ENCODE measurements at places on chromosomes 5 and 9.

DNA sequence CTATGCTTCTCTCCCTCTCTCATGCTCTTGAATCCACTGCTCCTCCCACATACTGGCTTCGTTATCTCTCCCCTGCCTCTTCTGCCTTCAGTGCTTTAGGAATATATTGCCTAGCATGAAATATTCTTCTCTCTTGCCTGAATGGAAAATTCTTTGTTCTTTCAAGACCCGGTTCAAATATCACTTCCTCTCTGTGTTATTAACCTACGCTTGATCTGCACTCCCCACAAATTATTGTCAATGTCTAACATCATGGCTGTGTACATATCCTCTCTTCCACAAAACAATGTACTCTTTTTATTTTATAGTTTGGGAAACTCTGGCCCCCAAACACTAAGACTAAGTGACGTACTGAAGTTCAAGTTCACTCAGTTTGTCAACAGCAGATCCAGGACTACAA lies 211.0 kb downstream of the SEC61B start:
- DNase-seq, result no peak

- DNase-seq, result no peak
Observed at GRCh38 chr5:32394981-32395380, 49.6 kb downstream of the ZFR start.

- DNase-seq, result no peak
Observed at GRCh38 chr9:13281356-13282016, 2.0 kb upstream of the MPDZ start.

DNA sequence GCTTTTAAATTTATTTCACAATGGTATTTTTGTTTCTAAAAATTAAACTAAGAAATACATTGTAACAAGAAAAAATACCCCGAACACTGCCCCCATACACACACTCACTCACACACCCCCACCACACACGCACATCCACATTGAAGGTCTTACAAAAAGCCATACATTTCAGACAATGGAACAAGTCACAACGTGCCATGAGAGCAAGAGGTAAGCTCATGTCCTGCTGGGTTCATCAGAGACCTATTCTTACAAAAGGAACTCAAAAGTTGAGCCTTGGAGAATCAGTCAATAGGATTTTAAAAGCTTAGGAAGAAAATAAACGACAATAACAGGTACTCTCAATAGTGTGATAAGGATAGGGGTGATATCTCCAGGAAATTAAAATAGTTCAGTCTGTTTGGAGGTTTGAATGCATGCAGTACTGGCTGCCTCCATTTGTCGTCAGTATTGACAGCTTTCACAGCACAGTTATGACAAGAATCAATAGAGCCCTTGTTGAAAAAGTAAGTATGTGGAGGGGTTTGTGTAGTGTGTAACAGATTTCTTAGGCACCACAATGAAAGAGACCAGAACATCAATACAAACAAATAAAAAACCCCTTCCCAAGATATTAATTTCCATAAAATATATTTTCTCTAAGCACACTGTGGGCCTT lies 1826.2 kb upstream of the CDH6 start:
- peak; percentile 23 for DNase-seq

DNA sequence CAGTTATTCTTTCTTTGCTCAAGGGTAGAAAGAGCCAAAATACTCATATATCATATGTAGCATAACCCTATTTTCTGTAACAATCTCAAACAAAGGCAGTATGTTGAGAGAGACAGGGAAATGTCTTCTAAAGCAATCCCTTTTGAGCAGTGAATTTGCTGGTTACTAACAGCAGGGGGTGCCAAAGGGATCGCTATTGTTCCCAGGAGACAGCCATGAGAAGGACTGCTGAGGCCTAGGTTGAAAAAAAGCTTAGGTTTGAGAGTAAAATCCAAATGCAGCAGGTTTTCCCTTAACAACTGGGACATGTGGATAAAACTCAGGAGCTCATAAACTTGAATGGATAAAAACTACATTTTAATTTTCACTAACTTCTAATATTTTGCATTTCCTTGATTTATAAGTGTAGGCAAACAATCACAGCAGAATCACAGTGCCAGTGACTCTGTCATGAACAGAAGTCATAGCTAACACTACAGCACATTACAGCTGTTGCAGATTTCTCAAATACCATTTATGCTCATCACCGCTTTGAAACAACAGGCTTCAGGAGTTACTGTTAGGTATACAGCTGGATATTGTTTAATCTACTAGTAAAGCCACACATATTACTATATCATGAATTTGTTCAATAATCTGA lies 148.4 kb downstream of the MAPKAP1 start:
- DNase-seq, result peak; percentile 74

DNA sequence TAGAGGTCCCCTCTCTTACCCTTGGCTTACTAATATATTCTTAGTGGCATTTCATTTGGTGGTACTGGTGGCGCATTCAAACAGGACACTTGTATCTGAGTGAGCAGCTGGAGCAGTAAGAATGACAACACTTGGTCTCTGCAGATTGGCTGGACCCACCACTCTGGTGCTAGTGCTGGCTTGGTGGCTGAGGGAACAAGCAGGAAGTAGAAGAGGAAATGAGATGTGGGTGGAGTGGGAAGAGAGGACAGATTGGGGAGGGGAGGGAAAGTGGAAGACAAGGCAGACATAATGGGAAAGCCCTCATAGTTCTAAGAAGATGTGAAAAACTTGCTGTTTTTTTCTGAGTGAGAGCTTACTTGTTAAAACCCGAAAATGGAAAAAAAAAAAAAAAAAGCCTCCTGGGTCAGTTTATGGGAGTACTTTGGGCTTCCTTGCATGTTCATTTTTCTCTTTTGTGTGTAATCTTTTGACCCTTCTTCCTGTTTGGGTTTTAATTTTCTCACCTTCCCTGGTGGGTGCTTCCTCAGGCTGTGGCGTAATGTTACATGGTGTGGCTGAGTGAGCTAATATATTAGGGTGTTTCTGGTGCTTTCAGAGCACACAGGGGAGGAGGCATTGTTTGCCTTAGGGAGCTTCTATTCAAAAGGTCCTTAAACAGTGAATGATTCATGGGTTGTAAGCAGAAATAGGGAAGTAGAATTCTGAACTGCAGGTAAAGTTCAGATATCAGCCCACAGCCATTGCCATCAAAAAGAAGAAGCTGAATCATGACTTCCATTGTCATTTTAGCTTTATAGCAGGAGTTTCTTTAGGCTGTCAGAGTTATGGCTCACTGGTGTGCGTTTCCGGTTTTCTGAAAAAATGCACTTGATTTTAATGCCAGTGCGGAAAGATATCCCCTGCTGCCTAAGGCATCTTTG lies 52.3 kb downstream of the TLE4 start:
- DNase-seq, result no peak

DNA sequence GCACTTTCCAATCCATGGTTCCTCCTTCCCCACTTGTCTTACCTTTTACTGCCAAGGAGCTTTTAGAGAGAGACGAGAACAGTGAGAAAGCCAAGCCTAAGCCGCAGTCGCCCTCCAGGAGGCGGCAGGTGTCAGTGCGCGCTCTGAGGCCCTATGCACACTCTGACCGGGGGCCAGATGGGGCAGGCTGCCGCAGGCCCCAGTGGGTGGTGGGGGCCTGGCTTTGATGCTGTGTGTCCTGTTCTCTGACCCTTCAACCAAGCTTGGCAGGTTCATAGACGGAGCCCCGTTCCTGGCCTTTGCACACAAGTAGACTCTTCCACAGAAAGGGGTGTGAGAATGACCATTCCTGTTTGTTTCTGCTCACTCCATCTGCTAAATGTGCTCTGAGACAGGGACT lies 77.3 kb downstream of the WNK2 start:
- DNase-seq, result no peak

DNA sequence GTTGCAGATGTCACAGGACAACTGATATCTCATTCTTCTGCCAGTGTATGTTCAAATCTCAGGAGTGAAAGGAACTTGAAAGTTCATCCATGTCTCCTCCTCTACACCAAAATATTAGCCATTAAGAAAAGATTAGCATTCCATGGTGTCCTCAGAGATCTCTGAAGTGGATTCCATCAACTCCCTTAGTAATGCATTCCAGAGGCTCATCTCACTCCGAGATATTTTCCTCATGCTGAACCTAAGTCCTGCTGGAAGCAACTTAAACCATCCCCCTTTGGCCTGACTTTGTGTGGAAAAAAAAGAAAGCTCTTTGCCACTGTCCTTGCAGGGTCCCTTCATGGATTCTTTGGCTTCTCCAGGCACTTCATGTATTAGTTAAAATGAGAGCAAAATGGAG lies 155.7 kb upstream of the ZNF462 start:
- DNase-seq, result no peak

- DNase-seq, result no peak
Observed at GRCh38 chr5:179126506-179126991, 66.4 kb downstream of the ZNF354C start.

- DNase-seq, result no peak
Observed at GRCh38 chr9:130112538-130113151, 58.9 kb downstream of the GPR107 start.

DNA sequence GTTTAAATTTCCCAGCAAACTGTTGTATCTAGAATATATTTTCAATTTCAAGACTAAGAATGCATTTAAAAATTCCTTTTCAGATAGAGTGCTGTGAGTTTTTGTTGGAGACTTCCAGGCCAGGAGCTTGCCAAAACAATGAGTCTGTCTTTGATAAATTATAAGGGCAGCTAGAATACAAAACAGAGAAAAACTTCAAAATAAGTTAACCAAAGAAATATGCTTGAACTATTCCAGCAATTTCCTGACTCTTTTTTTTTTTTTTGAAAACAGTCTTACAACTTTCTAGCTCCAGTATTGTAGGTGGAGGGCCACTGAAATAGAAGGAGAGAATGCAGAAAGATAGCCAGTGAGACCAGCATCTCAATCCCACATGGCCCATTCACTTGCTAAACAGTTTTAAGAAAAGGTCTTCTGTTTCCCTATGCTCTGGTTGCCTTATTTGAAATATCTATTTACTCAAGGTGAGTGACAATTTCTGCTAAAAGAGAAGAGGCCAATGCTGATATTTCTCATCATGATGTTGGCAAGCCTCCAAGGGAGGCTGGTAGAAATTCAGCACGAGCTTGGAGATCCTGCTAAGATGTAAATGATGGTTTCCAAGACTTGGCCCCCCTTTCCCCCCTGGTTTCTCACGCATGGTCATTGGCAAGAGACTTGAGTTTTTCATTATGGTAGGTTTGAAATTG lies 103.2 kb downstream of the USP20 start:
- no peak for DNase-seq

- DNase-seq, result peak; percentile 71
Observed at GRCh38 chr9:135087489-135087792, at the start of gene OLFM1. Gene OLFM1 (plus strand): TSS chr9:135087668. CDS start chr9:135087990, 322 bp downstream.

DNA sequence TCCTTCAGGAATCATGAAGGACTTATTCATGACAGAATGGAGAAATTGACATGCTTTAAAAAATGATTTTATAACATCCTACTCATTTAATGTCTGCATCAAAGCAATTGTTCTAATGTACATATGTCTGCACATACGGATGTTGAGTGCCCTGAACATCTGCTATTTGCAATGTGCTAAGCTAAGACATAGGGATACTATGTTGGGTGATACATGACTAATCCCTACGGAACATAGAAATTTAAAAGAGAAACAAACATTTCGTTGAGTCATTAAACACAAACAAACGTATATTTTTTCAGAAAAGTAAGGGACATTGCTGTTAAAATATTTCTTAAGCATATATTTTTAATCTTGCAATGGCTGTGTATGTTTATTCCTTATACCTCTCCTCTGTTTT lies 686.5 kb upstream of the ADAMTS16 start:
- no peak for DNase-seq

- no peak for DNase-seq
Observed at GRCh38 chr9:16718952-16719351, 151.5 kb downstream of the BNC2 start.

- no peak for DNase-seq
Observed at GRCh38 chr5:73693573-73694061, 67.6 kb downstream of the ARHGEF28 start.

DNA sequence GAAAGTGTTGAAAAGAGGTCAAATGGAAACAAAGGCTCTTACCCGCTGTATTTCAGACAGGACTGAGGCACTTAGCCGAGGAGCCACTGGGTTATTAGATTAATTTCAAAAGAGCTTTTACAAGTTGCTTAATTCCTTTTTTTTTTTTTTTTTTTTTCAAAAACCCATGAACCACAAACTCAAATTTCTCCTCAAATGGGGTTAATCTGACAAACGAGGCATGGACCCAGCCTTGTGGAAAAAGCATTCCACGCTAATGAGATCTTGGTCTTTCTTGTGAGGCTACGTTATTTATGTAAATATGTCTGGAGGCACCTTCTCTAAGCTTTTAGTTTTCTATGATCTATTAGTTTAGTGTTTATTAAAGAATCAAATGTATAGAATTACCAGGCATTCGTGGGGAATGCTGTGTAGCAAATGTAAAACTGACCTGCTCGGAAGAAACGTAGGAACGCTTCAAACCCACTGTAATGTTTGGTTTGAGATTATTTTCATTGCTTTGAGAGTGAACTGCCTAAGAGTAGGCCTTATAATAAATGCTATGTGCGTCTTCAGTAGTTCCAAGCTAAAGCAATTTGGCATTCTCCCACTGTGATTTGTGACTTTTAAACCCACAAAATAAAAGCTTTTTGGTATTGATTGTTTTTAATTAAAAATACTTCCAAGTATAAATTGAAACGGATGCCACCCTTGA lies 134.7 kb downstream of the CDH6 start:
- DNase-seq, result no peak

DNA sequence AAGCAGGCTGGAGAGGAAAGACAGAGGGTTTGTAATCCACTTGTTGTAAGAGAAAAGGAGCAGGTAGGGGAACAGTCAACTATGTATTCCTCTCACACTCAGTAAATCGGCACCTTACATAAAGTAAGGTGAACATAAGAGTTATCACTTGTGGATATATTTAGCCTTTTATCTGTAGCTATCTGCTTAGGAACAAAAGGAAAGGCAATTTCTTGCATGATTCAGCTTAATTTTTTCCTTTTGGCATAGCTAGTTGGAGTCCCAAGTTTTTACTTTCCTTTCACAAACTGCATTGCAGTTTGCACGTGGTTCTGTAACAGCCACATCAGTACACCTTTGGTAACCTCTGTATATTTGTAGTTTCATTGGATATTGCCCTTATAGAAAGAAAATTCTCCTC lies 250.9 kb upstream of the PIK3R1 start:
- DNase-seq, result no peak

- DNase-seq, result no peak
Observed at GRCh38 chr9:131142160-131142559, 16.8 kb downstream of the NUP214 start.

- no peak for DNase-seq
Observed at GRCh38 chr5:14101922-14102321, 41.2 kb upstream of the TRIO start.

- no peak for DNase-seq
Observed at GRCh38 chr9:8745347-8745746, 945.8 kb upstream of the DMAC1 start.

DNA sequence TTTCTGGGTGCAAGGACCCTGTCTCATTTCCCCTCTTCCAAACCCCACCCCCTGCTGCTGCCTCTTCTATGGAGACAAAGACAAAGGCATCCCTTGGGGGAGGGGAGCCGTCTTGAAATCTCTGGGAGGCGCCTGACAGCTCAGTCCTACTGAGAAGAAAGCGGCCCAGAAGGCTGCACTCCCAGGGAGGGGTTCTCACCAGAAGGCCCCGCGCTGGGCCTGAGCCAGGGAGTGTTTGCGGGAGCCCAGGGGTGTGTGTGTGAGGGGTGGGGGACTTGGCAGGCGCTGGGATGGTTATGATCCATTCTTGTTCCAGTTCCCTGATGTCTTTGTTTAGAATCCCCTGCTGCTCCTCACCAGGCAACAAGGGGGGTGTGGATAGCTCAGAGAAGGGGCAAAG lies 45.7 kb upstream of the ALDH1B1 start:
- no peak for DNase-seq
